Left renal cortex interstitium (tissue), 4 donors: ENCODE measurements at places on chromosomes 4 and X. TPM values are rescaled to one million over a fixed set of nuclear protein-coding genes. Genes with fewer than 3 reads are reported as not detected.

The XAGE1B gene
- polyA plus RNA-seq, result not detected

- no peak for DNase-seq
These were observed 149.8 kb upstream of the ARHGEF9 start for GRCh38 chrX:63934791-63935190.

GRCh38 chrX:109739625-109740432 lies 6.8 kb upstream of the ACSL4 start:
- no peak for DNase-seq

GRCh38 chr4:25020236-25020635 lies 10.5 kb downstream of the LGI2 start:
- DNase-seq, result no peak

GRCh38 chr4:180060159-180060889 lies 2182.9 kb upstream of the TENM3 start:
- DNase-seq, result no peak

DNA sequence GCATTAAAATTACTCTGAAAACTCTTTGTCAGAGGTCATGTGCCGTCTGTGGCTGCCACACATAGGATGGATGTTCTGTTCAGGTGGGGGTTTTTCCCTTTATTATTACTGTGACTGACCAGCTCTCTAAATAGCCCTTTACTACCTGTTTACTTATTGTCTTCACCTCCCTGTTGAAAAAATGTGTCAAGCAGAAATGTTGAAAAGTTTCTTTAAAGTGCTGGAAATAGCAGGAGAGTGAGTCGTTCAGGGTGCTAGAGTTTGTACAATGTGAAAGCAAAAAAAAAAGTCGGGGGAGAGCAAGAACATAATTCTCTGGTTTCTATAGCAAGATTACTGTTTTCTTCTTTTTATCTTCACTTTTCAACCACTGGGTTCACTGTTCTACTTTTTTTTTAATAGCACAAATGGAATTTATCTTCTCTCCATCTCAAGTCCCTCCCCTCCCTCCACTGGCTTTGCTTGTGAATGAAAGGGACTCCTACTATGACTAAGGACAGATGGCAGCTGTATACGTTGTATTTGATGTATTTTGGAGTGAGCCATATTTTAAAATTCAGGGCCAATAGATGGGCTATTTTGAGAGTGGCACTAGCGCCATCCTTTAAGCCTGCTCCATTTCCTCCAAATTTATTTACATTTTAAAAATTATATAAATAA lies 33.3 kb downstream of the ARX start:
- DNase-seq, result no peak
